ENCODE measurements at places on chromosomes 12 and 14.

DNA sequence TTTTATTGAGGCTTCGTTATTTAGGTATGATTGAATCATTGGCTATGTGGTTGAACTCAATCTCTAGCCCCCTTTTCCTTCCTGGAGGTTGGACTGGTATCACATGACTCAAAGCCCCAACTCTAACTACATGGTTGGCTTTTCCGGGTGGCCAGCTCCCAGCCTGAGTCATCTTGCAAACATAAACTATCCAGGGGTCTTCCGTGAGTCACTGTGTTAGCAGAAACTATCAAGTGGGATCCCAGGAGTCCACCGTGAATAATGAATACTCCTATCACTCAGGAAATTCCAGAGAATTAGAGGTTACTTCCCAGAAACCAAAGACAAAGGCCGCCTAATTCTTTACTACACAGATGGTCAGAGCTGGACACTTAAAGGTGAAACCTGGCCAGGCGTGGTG lies 19.7 kb upstream of the PLEKHD1 start:
- DNase-seq: no peak

- DNase-seq: no peak
These were observed 18.6 kb downstream of the NAP1L1 start for GRCh38 chr12:76065917-76066316.

GRCh38 chr14:53695692-53696214 lies 260.9 kb downstream of the BMP4 start:
- no peak for DNase-seq

- DNase-seq: no peak
These were observed 428 bp downstream of the RNF41 start for GRCh38 chr12:56221232-56221756.

- DNase-seq: no peak
These were observed 41.8 kb upstream of the SMUG1 start for GRCh38 chr12:54230555-54230954.

DNA sequence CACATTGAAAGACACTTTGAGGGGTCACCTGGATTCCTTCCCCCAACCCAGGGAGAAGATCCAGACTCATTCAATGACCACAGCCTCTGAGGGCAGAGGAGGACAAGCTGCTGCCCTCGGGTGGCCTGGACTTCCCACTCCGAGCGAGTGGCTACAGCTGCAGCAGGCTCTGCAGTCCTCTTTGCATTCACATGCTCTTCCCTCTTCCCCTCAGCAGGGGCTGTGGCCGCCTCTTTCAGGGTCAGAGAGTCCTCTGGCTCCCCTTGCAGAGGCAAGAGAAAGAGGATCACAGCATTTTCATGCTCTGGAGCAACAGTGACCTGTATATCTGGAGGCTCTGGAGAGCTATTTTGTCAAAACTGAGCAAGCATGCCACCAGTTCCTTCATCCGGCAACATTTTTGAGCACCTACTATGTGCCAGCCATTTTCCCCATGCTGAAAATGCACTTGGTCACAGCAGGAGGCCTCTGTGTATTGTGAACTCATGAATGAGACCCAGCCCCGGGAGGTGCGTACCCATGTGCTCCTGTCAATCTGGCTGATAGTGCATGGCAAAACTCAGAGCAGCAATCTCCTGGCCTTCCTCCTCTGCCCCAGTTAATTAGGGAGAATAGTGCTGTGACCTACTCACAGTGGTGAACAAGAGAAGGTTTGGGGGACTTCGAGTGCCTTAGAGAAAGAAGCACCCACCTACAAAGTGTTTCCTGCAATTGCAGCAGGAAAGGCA lies 42.9 kb upstream of the KCNA5 start:
- DNase-seq: no peak

- DNase-seq: no peak
These were observed 1.3 kb downstream of the STRAP start for GRCh38 chr12:15883536-15883935.

GRCh38 chr14:49944501-49944900 lies 51.6 kb downstream of the ARF6 start:
- DNase-seq: no peak

GRCh38 chr12:57006809-57007475 lies 596 bp upstream of the ZBTB39 start:
- DNase-seq: no peak

- no peak for DNase-seq
These were observed 92.8 kb downstream of the SETD3 start for GRCh38 chr14:99387880-99388279.

- DNase-seq: no peak
These were observed 163.5 kb downstream of the MON2 start for GRCh38 chr12:62629971-62630739.

- DNase-seq: no peak
These were observed 1.6 kb downstream of the KMT2D start for GRCh38 chr12:49059045-49059298.

GRCh38 chr12:94644141-94644979 lies 6.0 kb downstream of the TMCC3 start:
- no peak for DNase-seq

- no peak for DNase-seq
These were observed 6.2 kb downstream of the CMKLR1 start for GRCh38 chr12:108332791-108333382.

DNA sequence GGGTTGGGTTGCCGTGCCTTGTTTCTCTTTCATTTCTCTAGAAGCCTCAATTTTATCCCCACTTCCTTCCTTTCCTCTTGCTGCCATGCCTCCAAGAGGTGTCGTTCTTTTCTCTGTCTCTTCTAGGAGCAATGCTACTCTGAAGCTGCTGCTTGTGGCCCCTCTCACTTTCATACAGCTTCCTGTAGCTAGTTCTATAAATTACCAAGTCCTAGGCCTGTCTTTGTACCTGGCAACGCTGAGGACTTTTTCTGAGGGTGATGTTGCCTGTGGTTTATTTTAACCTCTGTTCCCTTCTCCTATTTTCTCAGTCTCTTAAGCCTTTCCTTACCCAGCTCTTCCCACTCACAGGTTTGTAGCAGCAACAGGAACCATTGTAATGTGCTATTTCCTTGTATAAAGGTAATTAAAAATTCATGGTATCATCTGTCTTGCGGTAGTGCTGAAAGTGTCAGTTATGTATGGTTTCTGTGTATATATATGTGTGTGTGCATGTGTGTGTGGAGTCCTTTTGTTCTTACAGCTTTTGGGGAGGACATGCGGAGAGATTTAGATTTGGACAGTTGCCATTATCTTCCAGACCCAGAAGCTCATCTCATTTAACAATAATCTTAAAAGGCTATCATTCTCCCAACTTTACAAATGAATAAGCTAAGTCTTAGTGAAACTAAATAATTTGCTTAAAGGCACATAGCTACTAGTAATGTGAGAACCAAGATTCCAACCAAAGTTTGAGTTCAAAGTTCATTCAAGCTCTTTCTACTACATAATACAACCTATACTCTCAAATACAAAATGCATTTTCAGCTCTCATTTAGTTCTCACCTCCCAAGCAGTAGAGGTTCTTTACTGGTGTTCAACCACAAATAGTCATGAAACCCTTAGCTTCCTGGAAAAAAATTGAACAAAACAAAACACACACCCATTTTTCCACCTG lies 43.8 kb downstream of the DDHD1 start:
- no peak for DNase-seq

GRCh38 chr12:115000038-115000437 lies 316.1 kb upstream of the TBX3 start:
- no peak for DNase-seq

GRCh38 chr14:45686771-45687170 lies 433.8 kb upstream of the MIS18BP1 start:
- DNase-seq: no peak

DNA sequence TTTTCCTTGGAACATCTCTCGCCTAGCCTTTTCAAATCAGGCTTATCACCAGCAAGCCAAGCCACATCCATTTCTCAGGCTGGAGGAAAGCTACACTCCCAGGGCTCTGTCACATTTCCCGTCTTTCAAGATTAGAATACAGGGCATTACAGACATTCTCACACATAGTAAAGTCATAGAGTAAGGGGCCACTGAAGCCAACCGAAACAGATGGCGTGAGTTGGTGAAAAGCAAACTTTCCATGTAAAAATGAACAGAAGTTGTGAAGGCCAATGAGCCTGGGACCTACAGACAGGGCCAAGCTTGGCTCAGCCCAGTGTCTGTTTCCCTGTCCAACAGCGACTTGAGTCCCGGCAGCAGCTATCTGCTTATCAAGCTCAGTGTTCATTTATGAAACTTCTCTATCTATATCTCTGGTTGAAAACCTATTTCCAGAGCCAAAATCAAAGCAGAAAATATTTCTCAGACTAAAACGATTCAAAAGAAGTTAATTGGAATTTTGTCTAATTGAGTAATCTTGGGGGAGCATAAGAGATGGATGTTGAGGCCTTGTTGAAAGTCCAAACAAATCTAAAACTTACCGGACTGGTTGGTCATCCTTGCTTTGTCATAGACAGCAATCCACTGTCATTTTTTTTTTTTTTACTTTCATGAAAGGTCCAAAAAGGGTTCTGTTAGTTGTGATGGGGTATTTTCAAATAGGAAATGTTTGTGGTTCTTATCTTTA lies 105.6 kb downstream of the DAAM1 start:
- DNase-seq: no peak

DNA sequence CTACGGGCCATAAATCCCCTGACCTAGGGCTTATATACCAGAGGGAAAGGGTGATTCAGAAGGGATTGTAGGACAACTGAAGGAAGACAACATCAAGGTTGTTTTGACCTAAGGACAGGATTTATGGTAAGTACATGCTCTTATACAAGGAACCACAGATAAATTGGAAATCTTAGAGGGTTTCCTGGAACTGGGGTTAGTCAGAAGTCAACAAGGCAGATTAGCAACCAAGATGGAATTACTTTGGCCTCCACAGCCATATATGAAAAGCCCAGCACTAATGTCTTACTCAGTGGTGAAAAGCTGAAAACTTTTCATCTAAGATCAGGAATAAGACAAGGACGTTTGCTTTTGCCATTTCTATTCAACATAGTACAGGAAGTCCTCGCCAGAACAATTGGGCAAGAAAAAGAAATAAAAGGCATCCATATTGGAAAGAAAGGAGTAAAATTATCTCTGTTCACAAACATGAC lies 5.4 kb downstream of the TMBIM4 start:
- DNase-seq: no peak

DNA sequence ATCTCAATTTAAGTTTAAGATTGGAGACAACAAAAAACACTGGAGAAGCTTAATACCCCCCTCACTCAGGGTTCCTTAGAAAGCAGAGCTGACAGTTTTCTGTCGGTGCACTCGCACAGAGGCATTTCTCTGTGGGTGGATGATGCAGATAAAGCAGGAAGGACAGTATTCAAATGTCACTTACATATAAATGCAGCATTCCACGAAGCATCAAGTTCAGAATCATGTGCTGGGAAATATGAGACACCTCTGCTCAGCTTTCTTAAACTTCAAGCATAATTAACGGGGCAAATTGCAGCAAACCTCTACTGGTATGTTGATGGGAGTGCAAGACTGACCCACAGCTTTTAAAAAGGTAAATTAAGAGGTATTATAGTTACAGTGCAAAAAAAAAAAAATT lies 68.7 kb downstream of the DICER1 start:
- no peak for DNase-seq

GRCh38 chr14:75049136-75049535 lies 2.1 kb downstream of the MLH3 start:
- DNase-seq: no peak

GRCh38 chr14:21123429-21123828 lies 22.6 kb downstream of the TMEM253 start:
- no peak for DNase-seq

GRCh38 chr14:23120541-23121251 lies 1.6 kb upstream of the CEBPE start:
- peak; percentile 89 for DNase-seq

DNA sequence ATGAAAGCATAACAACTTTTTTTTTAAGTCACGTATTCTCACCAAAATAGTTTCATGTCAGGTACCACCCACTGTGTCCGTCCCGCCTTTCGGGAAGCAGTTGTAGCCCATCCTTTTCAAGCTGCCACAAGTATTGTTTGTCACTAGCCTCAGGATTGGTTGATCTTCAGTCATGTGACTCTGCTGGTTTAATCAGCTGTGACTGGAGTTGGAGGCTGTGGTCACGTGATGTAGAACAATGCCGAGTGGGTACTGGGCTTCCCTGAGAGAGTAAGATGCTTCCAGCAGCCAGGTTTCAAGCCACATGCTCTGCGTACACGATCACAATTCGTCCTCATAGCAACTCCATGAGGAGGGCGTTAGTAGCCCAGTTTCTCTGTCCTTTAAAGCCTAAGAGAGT lies 83.0 kb upstream of the WSCD2 start:
- no peak for DNase-seq

Measured in H1 (cell line).